ENCODE measurements at places on chromosomes 6 and 20.
A peak's percentile ranks its signal among the peaks of the same experiment; 100 is the strongest.

GRCh38 chr6:96611342-96611991 is 48.5 kb downstream of the FHL5 start:
- no peak for DNase-seq

DNA sequence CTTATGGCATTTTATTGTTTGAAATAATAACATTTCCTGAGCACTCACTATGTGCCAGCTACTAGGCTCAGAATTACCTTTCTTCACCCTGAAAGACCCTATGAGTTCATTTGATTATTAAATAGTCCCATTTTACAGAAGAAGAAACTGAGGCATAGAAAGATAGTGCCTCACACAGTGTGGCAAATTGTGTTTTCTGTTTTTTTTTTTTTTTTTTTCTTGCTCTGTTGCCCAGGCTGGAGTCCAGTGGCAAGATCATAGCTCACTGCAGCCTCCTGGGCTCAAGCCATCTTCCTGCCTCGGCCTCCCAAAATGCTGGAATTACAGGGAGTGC is 59.7 kb upstream of the PTPN1 start:
- DNase-seq, result no peak

GRCh38 chr20:9062066-9062465 is 6.8 kb upstream of the PLCB4 start:
- no peak for DNase-seq

GRCh38 chr6:83429857-83430610 is 817 bp downstream of the ME1 start:
- DNase-seq, result peak; percentile 71

GRCh38 chr6:110933912-110934311 is 24.6 kb upstream of the GTF3C6 start:
- no peak for DNase-seq

- DNase-seq, result no peak
These were observed 65.0 kb upstream of the IFNGR1 start for GRCh38 chr6:137283940-137284810.

All from thyroid gland (tissue), 4 donors.